ENCODE measurements at places on chromosomes 13 and 19. TPM values are rescaled to one million over a fixed set of nuclear protein-coding genes. Genes with fewer than 3 reads are reported as not detected.

Gene KANK2
- total RNA-seq = 0.91 TPM

DNA sequence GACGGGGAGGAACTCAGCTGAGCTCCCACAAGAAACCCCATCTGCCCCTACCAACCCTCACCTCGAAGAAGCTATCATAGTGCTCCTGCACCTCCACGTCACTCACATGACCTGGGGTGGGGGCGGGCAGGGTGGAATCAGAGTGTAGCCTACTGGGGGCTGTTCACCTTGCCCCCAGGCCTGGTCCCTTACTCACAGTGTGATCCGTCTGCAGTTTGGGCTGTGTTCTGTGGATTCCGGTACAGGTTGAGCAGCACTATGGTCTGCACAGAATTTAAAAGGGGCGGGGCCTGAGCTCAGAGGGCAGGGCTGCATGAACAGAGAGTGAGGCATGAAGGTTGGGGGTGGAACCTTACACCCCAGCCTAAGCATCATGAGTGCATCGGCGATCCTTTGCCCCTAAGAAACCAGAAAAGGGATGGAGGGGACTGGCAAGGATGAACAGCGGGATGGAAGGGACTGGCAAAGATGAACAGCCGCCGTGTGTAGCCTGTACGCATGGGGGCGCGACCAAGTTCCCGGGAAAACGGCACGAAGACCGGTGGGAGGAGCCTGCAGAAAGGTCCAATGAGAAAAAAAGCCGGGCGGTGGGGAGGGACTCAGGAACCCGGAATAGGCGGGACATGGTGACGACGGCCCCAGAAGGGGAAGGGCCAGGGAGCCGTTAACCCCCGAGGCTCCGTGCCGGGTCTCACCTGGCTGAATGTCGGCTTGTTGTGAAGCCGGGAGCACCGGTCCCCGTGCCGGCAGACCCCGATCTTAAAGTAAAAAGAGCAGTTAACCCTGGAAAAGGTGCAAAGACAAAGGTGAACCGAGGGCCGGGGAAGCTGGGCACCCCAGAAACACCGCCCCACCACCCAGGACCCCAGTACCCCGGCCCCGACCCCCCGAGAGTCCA lies 539 bp downstream of the U2AF1L4 start:
- DNase-seq = peak; percentile 96

Gene ZNF382
- 20.0 TPM for total RNA-seq

DNA sequence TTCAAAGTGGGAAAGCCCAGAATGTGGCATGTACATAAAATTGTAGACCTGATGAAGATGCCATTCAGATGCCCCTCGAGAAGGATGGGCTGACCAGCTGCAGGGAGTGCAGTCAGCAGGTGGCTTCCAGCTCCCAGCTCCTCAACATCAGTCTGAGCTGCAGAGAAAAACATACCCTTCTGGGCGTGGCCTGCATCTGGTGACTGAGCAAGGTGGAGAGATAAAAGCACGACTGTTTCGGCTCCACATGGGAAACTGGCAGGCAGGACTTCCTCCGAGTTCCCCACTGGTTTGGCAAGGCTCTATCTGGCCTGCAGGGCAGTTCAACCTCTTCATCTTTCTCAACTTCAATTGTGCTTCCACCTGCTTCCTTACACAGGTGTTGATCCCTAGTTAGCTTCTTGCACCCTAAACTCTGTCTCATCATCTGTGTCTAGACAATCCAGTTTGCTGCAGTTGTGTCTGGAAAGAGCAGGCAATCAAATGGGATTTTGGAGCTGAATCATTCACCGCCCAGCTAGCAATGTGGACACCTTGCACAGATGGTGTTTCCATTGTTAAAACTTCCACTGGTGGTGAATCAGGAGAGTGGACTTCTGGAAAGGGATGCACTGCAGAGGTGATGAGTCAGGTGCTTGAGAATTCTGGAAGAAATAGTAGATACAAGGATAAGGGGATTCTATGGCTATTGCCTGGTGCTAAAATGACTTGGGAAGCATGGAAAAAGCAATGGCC lies 56.8 kb downstream of the POLR1D start:
- no peak for DNase-seq

Gene CAPN12
- total RNA-seq = 4.9 TPM
